Stimulated activated CD4-positive, alpha-beta T cell treated with anti-CD3 and anti-CD28 coated beads, Interleukin-15, amount 100 ng/mL, for 1 hour (primary cell): ENCODE measurements at places on chromosomes 6 and 20.
A peak's percentile ranks its signal among the peaks of the same experiment; 100 is the strongest.

GRCh38 chr6:161303628-161304340 lies 29.9 kb upstream of the AGPAT4 start:
- no peak for DNase-seq

DNA sequence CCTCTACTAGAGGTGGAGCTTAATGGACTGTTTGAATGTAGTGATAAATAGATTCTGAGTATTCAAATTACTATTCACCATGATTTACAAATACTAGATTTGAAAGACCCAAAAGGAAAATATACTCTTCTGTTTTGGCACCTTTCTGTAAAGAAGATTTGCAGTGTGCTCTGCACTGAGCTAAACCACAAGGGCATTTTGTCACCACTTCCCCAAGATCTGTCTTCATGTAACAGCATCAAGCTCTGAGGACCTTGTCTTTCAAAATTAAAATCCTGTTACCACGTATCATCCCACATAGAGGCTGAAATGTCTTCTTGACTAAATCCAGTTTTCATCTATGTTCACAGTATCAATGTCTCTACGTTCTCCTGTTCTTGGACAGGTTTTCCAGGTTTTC lies 3.3 kb upstream of the PGK2 start:
- DNase-seq = no peak

- DNase-seq = no peak
These were observed 645.8 kb upstream of the ARID1B start for GRCh38 chr6:156131221-156131903.

GRCh38 chr6:26578279-26578678 lies 18.5 kb upstream of the ABT1 start:
- DNase-seq = no peak

- DNase-seq = no peak
These were observed 156.9 kb upstream of the SOX4 start for GRCh38 chr6:21436625-21437024.

DNA sequence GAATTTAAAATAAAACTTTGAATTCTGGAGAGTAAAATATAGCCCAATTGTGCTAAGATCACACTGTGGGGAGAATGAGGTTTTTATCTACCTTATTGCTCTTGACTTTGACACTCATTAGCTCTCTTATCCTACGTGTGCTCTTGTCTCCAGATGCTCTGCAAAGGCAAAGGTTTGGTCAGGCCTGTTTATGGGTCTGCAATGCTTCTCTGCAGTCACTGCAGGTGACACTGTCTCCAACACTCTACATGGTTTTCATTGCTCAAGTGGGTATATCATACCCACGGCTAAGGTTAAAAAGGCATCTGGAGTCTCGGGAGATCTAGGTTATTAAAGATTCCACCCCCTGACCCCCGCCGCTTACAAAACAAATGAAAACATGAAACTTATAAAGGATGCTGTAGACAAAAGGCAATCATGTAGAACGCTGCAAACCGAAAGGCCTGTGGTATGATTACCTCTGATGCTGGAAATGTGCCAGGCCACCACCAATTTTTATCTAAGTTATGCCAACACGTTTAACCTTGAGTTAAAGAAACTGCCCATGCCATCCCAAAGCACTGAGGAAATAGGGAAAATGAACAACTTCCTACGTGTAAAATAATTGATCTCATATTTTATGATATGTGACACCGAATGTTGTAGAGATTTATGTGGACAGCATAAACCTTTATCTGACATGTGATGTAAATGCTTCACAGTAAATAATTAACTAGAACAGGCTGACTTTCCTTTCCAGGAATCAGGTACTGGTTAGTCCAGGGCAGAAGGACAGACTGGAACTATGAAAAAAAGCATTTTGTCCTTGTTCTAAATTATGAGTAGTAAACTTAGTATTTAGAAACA lies 238.2 kb upstream of the NOX3 start:
- DNase-seq = no peak

- no peak for DNase-seq
These were observed 148.8 kb downstream of the CFAP61 start for GRCh38 chr20:20201124-20201523.

DNA sequence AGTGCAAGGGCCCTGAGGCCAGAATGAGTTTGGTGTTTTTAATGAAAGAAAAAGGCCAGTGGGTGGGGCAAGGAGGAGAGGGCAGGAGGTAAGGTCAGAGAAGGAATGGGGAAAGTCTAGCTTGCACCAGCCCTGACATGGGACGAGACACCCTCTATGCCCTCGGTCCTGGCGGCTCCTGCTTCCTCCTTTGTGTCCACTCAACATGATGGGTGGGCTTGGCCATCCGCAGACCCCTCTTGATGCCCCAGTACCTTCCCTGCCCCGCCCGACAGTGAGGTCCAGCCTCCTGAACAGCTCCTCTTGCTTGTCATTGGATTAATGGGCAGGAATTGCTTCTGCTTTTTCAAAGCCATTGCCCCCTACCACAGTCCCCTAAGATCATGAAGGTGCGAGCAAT lies 33.6 kb upstream of the ANGPT4 start:
- no peak for DNase-seq

DNA sequence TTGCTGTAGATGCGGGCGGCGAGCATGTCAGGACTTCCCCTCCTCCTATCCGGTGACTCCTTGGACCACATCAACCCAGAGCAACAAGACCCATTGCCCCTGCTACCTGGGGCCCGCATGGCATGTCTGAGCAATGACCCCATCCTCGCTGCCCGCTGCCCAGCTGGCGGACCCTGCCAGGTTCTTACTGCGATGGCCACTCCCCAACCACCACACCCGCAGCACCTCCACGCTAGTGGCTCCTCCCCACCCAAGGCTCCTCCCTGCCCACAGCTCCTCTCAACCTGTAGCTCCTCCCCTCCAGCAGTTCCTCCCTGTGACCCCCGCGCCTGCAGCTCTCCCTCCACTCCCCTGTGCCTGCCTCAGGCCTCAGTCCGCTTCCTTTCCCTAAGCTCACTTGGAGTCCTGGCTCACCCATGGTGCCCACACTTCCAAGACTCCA lies 17.6 kb upstream of the SERPINB9 start:
- no peak for DNase-seq

DNA sequence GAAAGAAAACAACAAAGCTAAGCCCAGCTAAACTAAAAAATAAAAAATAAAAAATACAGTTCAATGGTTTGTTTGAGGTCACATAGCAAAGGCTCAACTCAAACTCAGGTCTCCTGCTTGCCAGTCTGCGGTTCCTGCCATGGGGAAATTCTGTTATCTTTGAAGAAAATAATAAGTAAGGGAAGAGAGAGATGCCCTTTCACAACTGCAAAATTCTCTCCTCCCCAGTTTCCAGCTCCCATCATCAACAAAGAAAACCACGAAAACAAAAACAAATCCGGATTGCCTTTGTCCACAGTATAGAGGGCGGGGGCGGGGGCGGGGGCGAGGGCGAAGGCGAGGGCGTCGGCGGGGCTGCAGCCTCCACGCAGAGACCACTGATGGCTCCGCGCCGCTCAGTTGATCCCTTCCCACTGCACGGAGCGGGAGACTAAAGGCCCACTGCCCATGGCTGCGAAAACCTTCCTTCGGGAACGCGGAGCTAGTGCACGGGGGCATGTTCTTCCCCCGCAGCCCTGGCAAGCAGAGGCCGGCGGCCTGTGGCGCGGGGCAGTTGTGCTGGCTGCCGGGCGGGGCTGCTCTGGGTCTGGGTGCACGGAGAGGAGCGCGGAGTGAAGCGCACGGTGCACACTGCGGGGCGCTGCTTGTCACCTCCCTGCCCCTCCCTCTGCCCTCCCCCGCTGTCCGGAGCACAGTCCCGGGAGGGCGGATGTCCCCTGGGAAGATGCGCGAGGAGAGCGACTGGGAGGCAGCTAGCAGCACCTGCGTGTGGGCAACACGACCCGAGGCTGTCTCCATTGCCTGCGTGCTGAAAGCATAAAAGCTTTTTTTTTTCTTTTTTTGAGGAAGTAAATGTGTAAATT lies 54.1 kb upstream of the TPD52L1 start:
- DNase-seq = peak; percentile 1

GRCh38 chr6:158687506-158687905 lies 37.7 kb downstream of the SYTL3 start:
- no peak for DNase-seq

DNA sequence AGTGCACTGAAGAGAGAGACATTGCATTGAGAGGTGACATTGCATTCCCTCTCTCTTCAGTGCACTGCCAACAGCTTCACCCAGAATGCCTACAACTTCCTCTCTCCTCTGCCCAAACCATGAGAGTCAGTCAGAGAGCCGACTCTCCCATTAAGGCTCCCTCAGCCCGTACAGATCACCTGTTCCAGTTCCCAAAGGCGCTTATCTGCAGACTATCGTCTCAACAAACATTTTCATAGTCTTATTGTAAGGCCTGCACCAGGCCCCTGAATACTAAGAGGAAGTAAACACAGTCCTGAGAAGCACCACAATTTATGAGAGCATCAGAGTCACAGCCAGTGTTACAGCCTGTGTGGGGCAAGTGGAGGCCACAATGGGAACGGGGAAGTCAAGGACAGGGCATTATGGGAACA lies 53.7 kb downstream of the GFOD1 start:
- DNase-seq = no peak
